Choroid plexus epithelial cell (primary cell): ENCODE measurements at places on chromosomes 12 and 14.

- peak; percentile 13 for DNase-seq
Observed at GRCh38 chr14:54342806-54343205, 54.0 kb upstream of the CDKN3 start.

GRCh38 chr14:68248481-68249255 is 429.1 kb downstream of the RAD51B start:
- peak; percentile 88 for DNase-seq

- DNase-seq: peak; percentile 87
Observed at GRCh38 chr12:84874125-84874824, 38.3 kb downstream of the SLC6A15 start.

- no peak for DNase-seq
Observed at GRCh38 chr12:59404109-59404650, 191.6 kb upstream of the SLC16A7 start.

- no peak for DNase-seq
Observed at GRCh38 chr12:51811203-51812202, 37.0 kb downstream of the FIGNL2 start.

DNA sequence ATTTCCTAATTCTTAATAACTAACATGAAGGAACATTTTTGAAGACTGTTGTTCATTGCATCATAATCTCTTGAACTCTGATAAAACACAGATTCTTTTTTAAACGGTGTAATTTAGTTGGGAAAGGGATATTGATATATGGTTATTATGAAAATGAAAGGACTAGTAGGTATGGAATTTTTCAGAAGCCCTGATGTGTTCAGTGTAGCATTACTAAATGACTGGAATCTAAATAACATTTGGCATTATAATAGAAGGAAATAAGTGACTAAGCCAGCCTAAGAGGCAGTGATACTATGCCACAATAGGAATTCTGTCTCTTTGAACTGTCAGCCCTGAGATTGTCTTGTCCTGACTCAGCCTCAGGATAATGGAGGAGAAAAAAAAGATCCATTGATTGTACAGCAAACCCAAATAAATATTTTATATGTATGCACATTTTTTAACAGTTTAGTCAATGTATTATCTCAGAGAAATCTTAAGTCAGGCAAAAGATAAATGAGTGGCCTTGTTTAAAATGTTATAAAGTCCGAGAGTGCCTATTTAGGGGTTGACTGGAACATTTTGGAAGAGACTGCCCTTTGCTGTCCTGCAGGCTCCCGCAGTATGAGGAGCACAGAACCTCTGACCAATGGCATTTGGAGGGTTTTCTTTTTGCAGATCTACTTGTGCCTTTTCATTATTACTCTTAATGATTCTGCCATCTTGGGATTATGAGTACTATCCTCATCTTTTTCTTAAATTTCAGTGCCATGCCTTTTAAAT is 271.2 kb downstream of the EGLN3 start:
- peak; percentile 38 for DNase-seq
